Activated CD8-positive, alpha-beta memory T cell treated with anti-CD3 and anti-CD28 coated beads for 4 hours (primary cell): ENCODE measurements at places on chromosomes 4 and X.

DNA sequence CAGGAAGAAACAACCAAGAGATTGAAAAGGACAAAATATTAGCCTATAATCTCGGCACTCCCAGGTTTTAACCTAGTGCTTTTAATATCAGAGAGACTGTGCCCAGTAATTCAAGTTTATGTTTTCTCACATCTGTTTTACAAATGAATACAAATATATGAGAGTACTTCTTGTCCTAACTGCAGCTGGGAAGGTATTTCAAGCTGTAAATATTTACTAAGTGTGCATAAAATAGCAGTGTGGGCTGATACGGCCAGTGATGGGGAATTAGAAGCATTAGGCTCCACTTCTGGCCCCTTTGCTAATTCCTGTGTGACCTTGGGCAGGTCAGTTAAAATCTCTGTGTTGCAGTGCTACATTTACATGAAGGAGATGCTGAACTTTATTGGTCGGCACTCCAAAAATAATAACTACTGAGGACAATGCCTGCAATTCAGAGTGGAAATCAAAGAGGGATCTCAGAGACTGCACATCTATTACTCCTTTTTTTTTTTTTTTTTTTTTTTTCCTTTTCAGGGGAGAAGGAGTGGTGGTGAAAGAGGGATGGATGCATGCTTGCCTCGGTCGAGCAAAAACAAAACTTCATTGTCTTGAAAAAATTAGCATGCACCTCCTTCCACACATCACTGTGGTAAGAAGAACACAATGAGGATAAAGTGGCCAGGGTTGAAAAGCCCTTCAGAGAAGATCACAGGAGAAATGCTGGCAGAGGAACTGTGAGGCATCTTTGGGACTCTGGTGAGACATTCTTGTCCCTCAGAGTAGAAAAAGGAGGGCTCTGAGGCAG is 44.6 kb upstream of the LNX1 start:
- DNase-seq, result no peak

- no peak for DNase-seq
Observed at GRCh38 chrX:40576291-40576690, 4.5 kb upstream of the ATP6AP2 start.

DNA sequence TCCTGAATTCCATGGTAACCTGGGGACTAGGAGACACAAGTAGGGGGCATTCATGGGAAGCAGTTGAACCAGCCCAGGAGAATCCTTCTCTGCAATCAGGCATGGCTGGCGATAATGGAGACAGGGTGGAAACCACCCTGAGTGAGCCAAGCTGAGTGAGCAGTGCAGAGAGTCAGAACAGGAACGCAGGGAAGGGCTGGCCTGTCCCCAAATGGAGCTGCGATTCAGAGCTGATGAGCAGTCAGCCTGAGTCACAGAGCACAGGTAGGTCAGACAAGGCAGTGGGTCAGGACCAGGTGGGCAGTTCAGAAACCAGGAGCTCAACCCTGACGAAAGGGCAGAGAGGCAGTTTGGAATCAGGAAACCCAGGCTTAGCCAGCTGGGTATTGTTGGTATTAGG is 129.0 kb downstream of the BTC start:
- no peak for DNase-seq

- DNase-seq, result no peak
Observed at GRCh38 chr4:142925161-142925560, 79.1 kb upstream of the INPP4B start.

GRCh38 chrX:149248073-149248625 is 257.0 kb downstream of the IDS start:
- no peak for DNase-seq
